Lung microvascular endothelial cell (primary cell): ENCODE measurements at places on chromosomes 5 and 9. TPM values are rescaled to one million over a fixed set of nuclear protein-coding genes. Genes with fewer than 3 reads are reported as not detected.

Gene DROSHA
- total RNA-seq: 28.3 and 43.7 TPM in 2 replicates

Gene GSN
- 159 and 303 TPM in 2 replicates for total RNA-seq

Gene LCN9
- not detected in 2 replicates for total RNA-seq

- peak; percentile 18 for DNase-seq
Observed at GRCh38 chr5:143440448-143441115, 37.1 kb upstream of the NR3C1 start.

DNA sequence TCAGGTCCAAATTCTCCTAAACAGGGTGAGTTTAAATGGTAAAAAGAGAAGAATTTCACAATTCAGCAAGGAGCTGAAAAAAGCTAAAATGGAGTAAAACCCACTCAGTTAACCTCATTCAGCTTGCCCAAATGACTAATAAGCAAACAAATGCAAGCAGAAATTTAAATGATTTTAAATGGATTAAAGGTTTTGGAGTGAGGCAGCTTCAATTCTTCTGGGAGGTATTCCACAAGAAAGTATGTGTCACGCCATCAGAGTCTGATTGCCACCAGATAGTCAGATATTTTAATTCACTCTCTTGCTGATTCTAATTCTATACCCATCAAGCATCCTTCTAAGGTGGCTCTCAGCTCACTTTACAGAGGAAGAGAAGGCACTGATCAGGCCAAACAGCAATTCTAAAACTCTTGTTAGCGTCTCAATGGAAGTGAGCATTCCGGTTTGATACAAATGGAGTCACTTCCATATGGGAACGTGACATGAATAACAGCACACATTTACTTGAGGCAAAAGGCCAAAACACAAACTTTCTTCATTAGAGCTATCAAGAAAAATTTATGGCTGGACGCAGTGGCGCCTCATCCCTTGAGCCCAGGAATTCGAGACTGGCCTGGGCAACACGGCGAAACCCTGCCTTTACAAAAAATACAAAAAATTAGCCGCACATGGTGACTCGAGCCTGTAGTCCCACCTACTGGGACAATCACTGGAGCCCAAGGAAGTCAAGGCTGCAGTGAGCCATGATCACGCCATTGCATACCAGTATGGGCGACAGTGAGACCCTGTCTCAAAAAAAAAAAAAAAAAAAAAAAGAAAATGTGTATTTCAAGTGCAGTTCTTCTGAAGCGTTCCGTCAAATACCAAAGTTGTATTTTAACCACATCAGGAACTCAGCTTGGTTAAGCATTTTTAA is 2.0 kb downstream of the CLK4 start:
- DNase-seq: peak; percentile 12

- no peak for DNase-seq
Observed at GRCh38 chr9:98635374-98635773, 73.4 kb downstream of the GABBR2 start.

DNA sequence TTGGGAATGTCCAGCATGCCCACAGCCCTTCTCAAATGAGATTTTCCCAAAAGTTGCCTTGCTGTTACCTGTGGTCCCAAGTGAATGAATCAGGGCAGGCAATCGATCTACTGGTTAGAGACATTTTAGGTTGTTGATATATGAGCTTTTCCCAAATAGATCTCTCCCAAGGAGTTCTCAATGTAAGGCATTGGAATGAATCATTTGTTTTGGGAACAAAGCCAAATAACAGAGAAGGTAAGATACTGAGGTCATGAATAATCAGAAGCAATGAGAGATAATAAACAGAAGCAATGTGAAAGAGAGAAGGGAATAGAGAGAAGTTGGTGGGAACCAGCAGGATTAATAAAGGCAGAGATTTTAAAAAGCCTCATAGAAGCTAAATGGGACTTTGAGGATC is 93.6 kb upstream of the FER start:
- peak; percentile 44 for DNase-seq

GRCh38 chr9:72540348-72540873 is 19.0 kb downstream of the TMC1 start:
- DNase-seq: no peak

GRCh38 chr5:65061974-65062353 is 293.2 kb downstream of the CWC27 start:
- no peak for DNase-seq

DNA sequence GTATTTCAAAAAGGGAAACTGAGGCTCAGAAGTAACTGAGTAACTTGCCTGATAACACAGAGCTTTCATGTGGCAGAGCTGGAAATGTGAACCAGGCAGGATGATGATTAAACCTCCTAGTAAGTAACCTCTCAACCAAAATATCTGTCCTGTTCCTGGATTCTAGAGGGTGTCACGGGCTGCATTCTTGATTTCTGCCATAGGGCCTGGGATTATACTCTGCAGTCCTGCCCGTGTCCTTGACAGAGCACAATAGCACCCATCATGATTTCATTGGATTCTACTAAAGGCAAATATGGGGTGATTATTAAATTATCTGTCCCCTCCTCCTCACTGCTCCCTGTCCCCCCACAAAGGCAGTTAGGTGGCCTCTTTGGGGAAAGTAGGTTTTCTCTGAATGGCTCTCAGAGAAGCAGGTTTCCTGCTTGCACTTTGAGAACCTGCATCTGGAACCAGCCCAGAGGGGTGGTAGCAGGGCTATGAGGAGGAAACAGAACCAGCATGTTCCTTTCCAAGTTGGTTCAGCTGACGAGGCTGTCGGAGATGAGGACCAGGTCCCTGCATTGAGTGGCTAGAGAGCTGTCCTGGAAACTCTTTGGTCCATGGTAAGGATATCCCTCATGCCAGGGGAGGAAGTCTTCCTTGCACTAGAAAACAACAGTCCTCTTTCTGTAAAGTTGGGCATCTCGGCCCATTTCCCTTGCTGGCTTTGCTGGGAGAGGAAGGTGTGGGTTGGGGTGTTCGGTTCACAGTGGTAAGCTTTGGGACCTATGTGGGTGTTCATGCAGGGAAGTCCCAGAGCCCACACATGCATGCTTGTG is 36.6 kb downstream of the PPARGC1B start:
- no peak for DNase-seq

DNA sequence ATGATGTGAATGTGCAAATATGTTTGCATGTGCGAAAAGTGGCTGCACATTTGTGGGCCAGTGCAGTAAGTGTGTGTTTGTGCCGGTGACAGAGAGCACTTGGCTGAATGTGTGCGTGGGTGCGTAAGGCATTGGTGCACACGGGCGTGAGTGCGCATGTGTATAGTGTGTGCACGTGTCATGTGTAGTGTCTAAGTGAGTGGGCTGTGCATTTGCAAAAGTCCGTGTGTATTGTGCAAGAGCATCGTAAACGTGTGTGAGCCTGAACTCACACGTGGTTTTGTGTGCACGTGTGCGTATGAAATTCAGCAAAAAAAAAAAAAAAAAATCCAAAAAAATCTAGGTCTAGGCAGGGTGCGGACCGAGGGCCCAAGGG is 6.5 kb upstream of the EBF1 start:
- no peak for DNase-seq
